ENCODE measurements at places on chromosomes 3 and 15.
A peak's percentile ranks its signal among the peaks of the same experiment; 100 is the strongest.

GRCh38 chr3:194573680-194574437 lies 59.4 kb downstream of the TMEM44 start:
- no peak for DNase-seq

- no peak for DNase-seq
Observed at GRCh38 chr3:133367403-133367802, 32.5 kb upstream of the BFSP2 start.

GRCh38 chr3:29202378-29202777 lies 78.5 kb upstream of the RBMS3 start:
- no peak for DNase-seq

GRCh38 chr3:9916734-9917680 lies at the start of gene IL17RC:
IL17RC (plus strand) TSS chr3:9917098; CDS start chr3:9917316, 218 bp downstream.
- DNase-seq = peak; percentile 34

GRCh38 chr15:81296673-81297072 lies 27.3 kb downstream of the STARD5 start:
- DNase-seq = no peak

DNA sequence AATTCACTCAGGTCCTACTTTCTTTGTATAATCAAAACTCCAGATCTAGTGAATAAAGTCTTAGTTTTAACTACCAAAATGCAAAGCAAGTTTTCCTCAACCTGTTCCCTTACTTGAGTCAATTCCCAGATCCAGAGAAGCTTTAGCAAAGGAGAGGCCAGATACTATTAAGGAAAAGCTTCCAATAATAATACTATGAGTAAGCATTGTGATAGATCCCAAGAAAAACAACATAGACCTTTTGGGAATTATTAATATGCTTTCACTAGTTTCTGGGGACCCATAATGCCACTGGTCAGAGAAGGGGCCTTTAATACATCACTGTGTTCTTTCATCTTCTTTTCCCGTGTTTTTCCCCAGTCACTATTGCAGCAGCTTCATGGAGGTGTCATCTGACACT lies 339.9 kb upstream of the CDIN1 start:
- DNase-seq = no peak

GRCh38 chr3:40504636-40505430 lies 1.0 kb upstream of the ZNF620 start:
- no peak for DNase-seq

DNA sequence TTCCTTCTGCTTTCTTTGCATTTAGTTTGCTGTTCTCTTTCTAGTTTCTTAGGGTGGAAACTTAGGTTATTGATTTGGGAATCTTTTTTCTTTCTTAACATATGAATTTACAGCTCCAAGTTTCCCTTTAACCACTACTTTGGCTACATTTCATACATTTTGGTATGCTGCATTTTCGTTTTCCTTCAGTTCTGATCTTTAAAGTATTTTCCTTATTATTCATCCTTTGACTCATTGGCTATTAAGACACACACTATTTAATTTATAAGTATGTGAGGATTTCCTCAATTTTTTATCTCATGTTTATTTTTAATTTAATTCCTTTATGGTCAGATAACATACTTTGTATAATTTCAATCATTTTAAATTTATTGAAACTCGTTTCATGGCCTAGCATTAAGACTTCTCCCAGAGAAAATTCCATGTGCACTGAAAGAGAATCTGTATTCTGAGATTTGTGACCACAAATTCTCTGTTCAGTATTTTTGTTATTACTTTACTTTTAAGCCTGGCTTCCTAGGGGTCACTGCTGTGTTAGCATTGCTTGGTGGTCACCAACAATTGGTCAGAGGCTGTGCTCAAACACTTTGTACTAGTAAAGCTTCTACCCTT lies 87.7 kb downstream of the CFAP20DC start:
- no peak for DNase-seq

DNA sequence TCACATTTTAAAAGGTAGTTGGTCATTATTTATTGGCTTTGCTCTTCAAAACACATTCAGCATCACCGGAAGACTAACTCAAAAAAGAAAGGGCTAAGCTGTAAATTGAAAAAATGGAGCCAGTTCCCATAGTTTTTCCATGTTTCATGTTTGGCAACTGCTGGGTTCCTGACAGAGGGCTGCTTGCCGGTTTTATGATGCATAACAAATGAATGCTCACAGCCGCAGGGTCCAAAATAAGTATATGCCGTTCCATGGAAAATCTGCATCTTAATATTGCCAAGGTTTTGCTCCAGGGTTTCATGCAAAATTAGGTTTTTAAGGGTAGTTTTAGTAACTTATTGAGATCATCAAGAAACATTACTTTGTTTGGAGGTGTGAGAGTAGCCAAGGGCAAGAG lies 15.8 kb downstream of the SLC12A1 start:
- peak; percentile 84 for DNase-seq

DNA sequence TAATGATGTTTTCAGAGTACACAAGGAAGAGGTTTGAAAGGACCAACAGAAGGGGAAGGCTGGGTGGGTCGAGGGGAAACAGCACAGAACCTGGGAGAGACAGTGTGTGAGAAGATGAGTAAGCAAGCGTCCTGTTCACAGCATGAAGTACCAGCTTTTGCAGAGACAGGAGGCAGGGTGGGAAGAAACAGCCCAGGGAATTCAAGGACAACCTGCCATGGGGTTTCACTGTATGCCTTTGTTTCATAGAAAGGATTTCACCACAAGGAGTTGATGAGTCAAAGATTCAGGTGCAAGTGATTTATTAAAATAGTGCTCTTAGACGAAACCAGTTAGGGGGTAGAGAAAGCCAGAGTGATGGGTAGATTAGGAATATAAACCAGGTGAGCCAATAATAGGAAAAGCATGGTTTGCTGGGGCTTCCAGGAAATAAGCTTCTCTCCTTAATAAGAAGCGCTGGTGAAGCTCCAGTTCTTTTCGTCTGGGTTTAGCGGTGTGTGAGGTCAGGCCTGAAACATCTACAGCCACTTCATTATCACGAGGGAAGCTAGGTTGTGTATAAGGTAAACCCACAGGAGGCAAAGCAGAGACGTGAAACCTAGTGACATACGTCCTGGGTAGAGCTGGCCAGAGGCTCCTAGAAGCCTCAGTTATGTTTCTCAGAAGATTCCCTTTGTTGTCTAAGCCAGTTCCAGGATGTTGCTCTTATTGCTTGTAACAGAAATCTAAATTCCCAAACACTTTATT lies 3.9 kb downstream of the HHLA2 start:
- DNase-seq = no peak

GRCh38 chr3:191290311-191291025 lies 38.7 kb upstream of the CCDC50 start:
- no peak for DNase-seq

- no peak for DNase-seq
Observed at GRCh38 chr3:71241981-71242560, 341.5 kb downstream of the FOXP1 start.

GRCh38 chr15:99734575-99734974 lies 1.3 kb upstream of the LYSMD4 start:
- no peak for DNase-seq

DNA sequence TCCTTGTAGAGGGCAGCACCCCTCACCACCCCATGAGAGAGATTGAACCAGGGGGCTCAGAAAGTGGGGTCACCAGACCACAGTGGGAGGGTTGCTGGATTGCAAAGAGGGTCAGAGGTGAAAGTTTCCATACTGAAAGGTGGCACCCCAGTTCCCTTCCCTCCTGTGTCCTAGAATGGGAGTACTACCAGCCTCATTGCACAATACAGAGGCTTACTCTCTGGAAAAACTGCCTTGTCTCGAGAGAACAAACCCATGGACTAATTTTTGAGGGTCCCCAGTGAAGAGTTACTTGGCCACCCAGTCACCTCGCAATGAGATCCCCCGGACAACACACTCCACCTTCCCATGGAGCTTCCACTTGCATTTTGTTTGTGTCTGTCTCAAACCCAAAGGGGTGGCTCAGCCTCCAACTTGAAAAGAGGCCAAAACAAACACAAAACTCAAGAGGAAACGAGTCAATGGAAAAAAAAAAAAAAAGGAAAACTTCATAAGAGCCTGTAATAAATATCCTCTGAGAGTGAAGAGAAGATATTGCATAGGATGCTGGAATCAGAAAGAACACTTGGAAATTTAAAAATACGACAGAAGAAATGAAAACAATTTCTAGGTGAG lies 18.6 kb downstream of the MESP2 start:
- DNase-seq = no peak

DNA sequence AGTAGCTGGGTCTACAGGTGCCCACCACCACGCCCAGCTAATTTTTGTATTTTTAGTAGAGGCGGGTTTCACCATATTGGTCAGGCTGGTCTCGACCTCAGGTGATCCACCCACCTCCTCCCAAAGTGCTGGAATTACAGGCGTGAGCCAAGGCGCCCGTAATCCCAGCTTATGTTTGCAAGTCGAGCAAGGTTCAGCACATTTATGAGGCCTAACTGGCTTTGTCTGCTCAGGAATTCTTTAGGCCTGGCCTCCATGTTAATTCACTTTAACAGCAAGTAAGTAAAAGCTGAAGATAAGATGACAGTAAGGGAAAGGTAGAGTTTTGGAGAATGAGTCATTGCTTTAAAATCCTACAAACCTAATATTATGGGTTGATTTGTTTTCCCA lies 24.6 kb downstream of the SIDT1 start:
- no peak for DNase-seq

DNA sequence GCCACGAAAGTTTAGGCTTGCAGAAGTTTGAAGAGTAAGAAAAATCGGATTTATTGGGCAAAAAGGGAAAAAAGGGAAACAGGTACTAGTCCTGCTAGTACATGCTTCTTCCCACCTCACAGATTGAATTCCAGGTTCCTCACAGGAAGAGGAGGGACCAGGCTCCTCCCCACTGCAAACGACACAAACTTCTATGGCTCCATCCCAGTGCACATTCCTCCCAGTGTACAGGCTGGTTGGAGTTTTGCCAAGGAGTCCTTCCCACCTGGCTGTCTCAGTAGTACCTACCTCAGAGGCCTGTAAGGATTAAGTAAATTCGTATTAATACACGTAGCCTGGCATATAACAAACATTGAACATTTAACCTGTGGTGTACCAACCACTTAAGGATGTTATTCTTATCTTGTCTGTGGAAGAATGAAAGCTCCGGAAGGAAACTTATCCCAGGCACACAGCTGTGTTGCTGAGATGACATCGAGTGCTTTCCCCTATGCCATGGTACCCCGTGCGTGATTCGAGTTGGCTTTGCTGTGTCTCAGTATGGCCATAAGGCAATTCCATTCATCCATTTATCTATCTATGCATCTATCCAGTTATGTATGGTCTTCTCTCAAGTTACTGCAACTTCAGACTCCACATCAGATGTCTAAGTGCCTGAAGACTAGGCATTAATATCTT lies 294.3 kb downstream of the LRTM1 start:
- DNase-seq = no peak

GRCh38 chr3:127566833-127567232 lies 23.7 kb downstream of the TPRA1 start:
- DNase-seq = peak; percentile 27

GRCh38 chr15:67601073-67601472 lies 58.6 kb downstream of the MAP2K5 start:
- DNase-seq = no peak

DNA sequence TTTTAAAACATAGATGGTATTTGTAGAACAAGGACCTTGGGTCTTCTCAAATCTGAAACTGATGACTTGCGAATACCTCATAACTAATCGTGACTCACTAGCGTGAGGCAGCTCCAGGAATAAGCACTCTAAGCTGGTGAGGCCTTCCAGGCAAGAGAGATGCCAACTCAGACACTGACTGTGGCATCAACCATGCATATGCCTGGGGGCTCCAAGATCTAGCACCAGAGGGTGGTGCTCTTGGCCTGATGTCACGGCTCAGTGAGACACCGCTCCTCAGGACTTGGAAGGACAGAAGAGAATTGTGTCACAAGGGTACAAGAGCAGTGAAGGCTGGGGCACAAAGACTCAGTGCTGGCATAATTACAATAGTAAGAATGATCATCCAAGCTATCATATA lies 125.0 kb upstream of the TRIM42 start:
- DNase-seq = no peak

GRCh38 chr15:82850731-82851130 lies 41.3 kb downstream of the WHAMM start:
- DNase-seq = peak; percentile 77

GRCh38 chr3:189824629-189825312 lies 193.6 kb downstream of the TP63 start:
- DNase-seq = no peak

- no peak for DNase-seq
Observed at GRCh38 chr3:143242101-143242500, 122.5 kb downstream of the CHST2 start.

GRCh38 chr15:74383286-74383685 lies 15.8 kb upstream of the CYP11A1 start:
- no peak for DNase-seq

- DNase-seq = no peak
Observed at GRCh38 chr3:183967693-183968092, 50.0 kb downstream of the ABCC5 start.

GRCh38 chr3:119481079-119481478 lies 12.3 kb downstream of the POGLUT1 start:
- no peak for DNase-seq

- no peak for DNase-seq
Observed at GRCh38 chr15:37059086-37059485, 41.3 kb downstream of the MEIS2 start.

GRCh38 chr3:16337856-16338540 lies 73.0 kb downstream of the OXNAD1 start:
- DNase-seq = no peak

- DNase-seq = no peak
Observed at GRCh38 chr3:23815879-23816278, 10.1 kb downstream of the UBE2E1 start.

DNA sequence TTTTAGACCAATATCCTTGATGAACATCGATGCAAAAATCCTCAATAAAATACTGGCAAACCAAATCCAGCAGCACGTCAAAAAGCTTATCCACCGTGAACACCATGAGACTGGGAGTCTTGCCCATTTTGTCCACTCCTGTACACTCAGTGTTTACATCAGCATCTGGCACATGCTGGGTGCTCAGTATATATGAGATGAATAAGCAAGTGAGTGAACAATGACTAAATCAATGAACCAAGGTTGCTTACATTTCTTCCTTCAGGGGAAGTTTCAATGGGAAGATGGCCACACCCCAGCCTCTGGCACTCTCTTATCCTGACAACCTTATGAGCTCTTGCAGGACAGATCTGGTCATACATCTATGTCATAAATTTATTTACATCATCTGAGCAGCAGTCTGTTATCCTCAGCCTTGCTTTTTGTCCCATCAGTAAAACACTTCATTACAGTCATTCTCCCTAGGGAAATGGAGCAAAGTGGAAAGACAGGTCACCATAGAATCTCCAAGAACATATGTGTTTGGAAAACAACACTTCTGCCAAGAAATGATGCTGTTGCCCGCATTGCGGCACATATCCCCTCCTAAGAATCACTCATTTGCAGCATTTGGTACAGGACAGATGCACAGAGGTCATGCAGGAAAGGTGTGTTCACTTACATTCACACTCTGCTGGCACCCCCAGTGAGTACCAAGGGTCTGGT lies 171.8 kb upstream of the EIF1B start:
- no peak for DNase-seq

DNA sequence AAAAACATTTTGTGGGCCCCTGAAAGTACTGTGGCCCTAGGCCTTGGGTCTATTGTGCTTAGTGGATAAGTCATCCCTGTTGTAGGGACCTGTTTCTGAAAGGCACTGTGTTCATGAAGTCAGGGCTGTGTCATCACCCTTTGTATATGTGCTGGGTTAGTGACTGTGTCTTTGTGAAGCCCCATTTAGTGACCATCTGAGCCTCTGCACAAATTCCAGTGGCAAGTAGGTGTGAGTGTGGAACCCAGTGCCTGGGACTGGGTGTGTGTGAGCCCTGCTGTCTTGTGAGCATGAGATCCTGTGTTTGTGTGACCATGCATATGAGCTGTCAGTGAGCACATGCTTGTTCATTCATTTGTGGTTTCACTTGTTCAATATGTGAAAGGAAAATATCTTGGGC lies 1.2 kb upstream of the HYAL1 start:
- no peak for DNase-seq

Data from NCI-H446 (cell line).